ENCODE measurements at places on chromosomes 3 and 15.

DNA sequence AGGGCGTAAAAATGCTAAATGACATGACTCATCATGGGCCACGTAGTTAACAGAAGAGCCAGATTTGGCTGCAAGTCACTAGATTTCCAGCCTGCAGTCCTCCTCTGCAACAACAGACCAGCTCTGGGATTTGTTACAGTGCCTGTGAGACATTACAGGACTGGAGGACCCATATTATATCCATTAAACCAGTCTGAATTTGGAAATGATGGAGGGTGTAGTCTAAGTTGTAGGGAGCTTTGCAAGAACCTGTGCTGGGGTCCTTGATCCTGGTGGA, 10.8 kb downstream of the ZNF774 start:
- DNase-seq = no peak

DNA sequence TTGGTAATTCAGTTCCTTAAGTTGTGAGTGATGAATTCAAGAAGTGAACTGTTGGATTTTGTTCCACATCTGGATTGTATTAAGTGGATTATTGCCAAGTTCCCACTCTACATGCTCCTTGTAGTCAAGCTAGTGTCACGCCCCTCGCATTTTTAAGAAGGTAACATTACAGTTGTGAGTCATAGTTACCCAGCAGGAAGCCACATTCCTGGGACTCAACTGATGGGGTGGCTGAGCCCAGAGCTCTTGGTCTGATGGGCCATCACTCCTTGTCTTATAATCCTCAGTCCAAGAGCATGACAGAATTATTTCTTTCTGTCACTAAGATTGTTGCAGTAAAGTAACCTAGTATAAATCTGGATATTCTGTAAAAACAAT, 102.7 kb downstream of the PTPRG start:
- DNase-seq = no peak

- no peak for DNase-seq
Observed at GRCh38 chr3:155809181-155809580, 3.1 kb upstream of the C3orf33 start.

- no peak for DNase-seq
Observed at GRCh38 chr15:39127925-39128617, 452.8 kb upstream of the THBS1 start.

- no peak for DNase-seq
Observed at GRCh38 chr3:197820550-197821335, 29.7 kb downstream of the LRCH3 start.

DNA sequence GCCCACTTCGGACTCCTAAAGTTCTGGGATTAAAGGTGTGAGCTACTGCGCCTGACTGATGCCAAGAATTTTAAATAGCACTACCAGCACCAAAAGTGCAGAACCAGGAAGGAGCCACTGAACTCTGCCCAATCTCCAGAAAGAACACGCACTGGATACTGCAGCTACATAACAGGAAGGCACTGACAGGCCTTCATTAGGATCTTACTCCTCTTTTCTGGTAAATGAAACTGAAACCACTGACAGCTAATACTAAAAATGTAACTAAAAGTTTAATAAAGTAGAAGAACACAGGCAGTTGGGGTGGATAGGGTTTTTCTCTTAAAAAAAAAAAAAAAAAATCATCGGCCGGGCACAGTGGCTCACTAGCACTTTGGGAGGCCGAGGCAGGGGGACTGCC, 74.1 kb upstream of the CHRM5 start:
- DNase-seq = no peak

DNA sequence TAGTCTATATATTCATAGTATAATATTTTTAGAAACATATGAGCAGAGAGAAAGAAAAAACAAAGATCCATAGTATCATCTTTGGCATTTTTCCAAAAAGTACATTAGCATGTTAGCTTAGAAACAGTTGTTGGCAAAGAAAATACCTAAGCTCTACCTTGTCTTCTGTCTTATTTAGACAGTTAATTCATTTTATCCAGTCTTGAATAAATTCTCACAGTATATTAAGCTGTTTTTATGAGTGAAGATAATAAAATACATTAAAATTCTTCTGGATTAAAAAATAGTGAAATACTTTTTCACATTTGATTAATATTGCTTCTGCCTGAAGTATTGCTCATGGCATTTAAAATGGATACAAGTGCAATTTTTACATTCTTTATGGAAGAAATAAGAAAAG, 145.2 kb downstream of the ZIC1 start:
- no peak for DNase-seq

DNA sequence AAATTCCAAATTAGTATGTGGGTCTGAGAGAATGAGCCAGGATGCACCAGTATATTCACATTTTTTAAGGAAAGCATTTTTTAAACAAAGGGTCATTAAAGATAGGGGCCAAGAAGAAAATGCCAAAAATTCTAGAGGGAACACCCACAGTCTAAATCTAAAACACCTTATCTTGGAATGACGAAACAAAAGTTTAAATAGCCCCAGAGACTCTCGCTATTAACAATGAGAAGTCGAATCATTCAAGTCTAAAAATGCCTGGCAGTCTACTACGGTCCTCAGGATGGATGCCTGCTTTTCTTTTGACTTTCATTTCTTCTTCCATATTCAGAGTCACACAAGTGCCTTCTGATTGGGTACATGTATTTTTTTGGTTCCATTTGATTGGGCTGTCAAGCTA, 66.3 kb downstream of the SSUH2 start:
- DNase-seq = no peak

DNA sequence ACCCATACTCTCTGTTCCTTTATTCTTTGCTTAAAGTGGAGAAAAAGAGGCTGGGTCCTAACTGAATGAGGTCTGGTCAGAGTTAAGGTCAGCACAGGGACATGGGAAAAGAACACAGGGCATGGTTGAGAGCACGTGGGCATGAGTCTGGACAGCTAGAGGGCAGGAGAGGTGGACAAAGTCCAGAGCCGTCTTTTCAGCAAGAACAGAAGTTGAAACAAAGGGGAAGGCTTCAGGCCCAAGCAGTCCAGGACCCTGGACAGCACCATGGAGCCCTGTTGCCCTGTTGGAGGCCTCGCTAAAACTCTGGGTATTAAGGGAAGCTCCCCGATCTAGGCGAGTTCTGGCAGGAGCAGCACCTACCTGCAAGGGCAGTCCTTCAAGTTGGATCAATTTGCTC, 50.7 kb downstream of the XYLB start:
- DNase-seq = no peak

GRCh38 chr3:166283840-166284239, 446.6 kb upstream of the BCHE start:
- no peak for DNase-seq

GRCh38 chr15:39191871-39192291, 389.0 kb upstream of the THBS1 start:
- DNase-seq = no peak

DNA sequence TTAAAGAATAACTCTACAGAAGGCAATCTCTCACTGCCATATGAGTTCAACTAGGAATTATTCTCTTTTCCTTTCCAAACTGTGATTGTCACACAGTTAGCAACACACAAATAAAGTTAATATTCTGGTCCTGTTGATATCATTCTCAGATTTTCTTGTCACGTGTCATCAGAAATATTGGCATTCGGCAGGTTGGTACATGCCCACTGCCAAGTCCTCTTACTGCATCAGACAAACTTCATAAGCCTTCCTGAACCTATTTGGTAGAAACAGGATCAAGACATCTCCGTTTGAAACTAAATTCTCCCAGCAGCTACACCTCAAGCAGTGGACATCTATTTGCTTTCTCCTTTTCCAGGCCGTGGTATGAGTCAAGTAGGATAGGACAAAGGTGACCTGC, 177.9 kb upstream of the SOX2 start:
- DNase-seq = no peak

DNA sequence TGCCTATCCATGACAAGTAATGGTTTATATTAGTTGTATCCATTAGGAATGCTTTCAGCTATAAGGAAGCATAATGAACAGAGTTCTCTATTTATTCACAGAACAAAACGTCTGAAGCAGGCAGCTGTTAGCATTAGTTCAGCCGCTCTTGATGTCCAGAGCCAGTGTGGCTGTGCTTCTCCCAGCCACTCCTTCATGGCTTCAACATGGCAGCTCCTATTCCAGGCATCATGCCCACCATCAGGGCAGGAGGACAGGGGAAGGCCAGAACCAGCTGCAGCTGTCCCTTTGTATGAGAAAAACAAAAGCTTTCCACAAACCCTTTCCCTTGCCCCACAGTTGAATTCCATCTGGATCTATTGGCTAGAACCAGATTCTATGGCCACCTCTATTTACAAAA, 12.9 kb upstream of the SNRK start:
- DNase-seq = no peak

DNA sequence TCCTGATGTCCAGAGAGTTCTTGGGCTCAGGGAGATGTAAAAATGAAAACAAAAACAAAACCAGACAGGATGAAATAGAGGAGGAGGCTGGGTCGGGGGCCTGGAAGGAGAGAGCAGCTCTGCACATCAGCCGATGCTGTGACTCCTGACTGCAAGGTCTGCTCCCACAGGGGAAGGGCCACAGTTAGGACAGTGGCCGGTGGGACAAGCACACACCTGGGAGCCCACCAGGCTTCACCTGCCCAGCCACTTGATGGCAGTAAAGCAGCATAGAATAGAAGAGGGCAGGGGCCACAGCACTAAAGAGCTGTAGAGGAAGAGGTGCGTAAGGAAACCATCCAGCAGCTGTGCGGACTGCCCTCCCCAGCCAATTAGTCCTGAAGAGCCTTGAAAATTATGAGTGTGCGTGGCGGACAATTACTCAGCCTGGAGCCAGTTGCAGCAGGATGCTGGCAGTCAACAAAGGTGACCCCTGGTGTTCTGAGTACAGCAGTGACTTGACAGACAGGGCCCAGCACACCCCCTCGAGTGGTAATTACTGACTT, 29.8 kb downstream of the ALS2CL start:
- peak; percentile 28 for DNase-seq

DNA sequence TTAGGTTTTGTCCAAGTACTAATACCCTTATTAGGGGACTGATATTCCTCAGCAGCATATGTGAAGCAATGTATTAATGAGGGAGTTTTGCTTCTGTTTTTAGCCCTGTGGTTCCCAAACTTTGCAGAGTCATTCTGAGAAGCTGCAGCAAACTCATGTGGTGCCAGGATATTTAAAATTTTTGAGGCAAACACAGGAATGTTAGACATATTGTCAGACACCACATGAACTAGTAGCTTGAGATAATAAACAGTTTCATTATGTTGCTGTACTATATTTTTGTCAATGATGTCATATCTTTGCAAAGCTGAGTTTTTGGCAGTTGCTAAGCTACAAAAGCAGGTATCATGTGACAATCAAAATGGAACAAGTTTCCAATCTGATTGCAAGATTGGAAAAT, 36.6 kb downstream of the ATP6V1A start:
- no peak for DNase-seq

GRCh38 chr15:89472785-89473256, 23.6 kb downstream of the RHCG start:
- no peak for DNase-seq

DNA sequence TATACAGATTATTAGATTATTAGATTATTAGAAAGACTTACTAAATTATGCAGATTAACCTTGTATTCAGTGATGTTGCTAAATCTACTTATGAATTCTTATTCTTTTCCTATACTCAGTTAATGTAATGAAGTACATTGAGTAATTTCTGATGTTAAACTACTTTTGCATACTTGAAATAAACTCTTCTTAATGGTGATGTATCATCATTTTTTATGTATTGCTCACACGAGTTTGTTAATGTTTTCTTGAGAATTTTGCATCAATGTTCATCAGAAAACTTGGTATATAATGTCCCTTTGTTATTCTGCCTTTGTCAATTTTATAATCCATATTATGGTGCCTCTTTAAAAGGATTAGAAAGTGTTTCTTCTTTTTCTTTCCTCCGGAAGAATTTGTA, 163.2 kb upstream of the COL8A1 start:
- DNase-seq = no peak

GRCh38 chr15:90539789-90540188, 10.1 kb downstream of the CRTC3 start:
- DNase-seq = no peak

DNA sequence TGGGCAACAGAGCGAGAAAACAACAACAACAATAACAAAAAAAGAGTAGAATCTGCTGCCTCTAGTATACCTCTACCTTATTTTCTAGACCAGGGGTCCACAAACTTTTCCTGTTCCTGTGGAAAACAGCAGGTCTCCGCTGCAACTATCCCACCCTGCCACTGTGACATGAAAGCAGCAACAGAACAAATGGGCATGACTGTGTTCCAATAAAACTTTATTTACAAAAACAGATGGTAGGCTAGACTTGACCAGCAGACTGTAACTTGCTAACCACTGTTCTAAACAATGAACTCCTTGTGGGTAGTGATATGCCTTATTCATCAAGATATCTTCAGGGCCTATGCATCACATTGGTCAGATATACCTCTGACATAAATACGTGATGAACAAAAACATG, 25.3 kb downstream of the POLQ start:
- DNase-seq = no peak

GRCh38 chr3:29183346-29184087, 97.4 kb upstream of the RBMS3 start:
- no peak for DNase-seq

DNA sequence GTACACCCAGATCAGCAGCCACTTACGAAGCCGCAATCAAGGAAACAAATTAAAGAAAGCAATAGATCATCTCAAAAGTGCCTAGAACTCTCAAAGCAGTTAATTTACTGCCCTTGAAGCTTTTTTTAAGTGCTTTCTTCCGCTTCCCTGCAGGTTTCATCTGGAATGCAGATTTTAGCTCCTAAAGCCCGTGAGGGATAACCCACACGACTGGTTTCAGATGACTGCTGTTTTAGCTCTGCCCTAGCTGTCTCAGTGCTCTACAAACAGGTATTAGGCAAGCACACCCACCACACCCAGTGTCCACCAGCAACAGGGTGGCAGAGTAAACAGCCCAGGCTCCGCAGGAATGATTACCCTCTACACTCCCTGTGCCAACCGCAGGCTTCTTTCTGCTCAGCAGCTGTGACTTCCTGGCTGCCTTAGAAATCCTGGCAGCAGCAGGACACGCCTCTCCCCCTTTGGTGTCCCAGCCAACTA, 126.0 kb downstream of the FMN1 start:
- DNase-seq = peak; percentile 64

DNA sequence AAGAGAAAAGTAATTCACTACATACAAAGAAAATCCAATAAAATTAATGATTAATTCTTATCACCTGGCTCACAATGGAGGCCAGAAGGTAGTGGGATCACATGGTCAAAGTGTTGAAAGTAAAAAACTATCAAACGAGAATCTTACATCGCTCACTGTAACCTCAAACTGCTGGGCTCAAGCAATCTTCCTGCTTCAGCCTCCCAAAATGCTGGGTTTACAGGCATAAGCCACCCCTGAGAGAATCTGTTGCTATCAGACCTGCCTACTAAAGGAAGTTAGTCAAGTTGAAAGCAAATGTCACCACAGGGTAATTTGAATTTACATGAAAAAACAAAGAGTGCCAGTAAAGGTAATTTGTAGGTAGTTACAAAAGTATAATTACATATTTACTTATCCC, 103.3 kb downstream of the PCCB start:
- no peak for DNase-seq

DNA sequence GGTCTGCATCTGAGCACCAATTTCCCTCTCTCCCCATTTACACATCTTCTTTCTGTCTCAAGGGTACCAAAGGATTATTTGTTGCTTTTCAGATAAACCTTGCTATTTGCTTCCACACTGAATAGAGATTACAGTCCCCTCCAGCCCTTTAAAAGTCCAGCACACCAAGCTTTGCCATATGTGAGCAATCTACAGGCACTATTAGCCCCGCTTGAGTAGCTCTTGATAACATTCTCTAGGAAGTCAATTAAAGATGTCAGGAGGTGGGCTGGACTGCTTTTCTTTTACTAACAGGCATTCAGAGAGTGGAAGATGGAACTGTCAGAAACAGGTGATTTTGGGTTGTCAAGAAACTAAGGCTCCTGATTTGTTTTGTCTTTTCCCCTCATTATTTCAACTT, 417.0 kb downstream of the ROBO2 start:
- DNase-seq = no peak
